HL-60 (cell line): ENCODE measurements at places on chromosomes 7 and 10.

- DNase-seq = no peak
Measured at GRCh38 chr7:139734395-139734794, 43.4 kb downstream of the HIPK2 start.

DNA sequence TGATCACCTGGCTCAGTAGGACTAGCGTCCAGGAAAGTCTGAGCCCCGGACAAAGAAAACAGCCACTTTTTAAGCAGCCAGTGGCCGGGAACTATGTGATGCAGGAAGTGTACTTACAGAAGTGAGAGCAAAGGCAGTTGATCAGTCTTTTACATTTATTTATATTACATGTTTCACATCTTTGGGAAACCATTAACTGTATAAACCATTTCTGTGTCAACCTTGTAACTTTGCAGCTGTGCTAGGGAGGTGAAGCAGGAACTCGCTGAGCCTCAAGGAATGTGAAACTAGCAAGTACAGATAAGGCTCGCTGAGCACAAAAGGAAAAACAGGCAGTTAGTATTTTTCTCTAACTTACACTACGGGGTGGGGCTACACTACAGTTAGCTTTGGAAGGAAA lies 39.9 kb upstream of the HECW1 start:
- no peak for DNase-seq

DNA sequence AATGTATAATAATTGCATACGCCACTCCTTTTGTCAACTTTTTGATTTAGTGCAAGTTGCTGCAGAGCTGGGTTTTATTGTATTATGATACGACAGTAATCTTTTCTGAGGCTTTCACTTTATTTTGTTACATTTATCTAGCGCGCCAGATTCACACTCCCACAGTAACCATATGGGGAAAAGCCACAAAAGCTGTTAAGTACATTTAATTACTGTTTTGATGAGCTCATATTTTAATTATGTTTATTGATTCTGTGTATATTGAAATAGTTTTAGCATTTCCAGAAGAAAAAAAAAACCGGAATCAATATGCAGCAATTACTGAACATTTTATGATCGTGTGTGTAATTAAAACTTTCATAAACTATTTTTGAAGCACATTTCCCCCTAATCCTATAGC lies 118.5 kb downstream of the RAB11FIP2 start:
- no peak for DNase-seq

DNA sequence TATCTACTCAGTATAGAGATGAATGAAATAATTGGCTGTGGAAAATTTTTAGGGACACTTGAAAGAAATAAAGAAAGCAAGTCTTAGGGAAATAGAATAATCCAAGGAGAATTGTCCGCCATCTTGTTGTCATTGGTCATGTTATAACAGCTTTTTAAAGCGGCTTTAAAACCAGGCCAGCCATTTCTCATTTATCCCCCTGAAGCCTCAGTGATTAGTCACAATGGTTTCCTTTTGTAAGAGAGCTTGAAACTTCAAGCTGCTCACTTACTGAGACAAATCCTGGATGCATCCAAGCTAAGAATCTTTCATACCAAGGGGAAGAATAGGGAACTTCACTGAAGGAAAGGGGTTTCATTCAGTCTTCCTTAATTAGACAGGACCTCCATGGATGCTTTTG lies 67.9 kb downstream of the SGCE start:
- DNase-seq = no peak

DNA sequence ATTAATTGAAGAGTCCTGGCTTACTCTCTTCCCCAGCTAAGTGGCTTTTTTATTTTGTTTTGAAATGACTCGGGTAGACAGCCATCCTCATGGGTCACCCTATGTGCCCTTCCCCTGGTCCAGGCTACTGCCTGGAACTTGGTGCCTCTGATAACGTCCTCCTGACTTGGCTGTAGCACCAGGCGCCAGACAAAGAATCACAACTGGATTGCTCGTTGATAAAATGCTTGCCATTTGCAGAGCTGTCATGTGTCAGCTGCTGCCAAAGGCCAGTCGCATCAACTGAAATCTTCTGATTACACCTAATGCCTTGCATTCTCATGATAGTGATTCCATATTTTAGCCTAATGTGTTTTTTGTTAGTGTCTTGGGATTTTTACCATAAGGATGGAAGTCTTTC lies 27.4 kb upstream of the ABLIM1 start:
- DNase-seq = no peak

GRCh38 chr7:30813466-30813865 lies 42.2 kb downstream of the MINDY4 start:
- DNase-seq = no peak

DNA sequence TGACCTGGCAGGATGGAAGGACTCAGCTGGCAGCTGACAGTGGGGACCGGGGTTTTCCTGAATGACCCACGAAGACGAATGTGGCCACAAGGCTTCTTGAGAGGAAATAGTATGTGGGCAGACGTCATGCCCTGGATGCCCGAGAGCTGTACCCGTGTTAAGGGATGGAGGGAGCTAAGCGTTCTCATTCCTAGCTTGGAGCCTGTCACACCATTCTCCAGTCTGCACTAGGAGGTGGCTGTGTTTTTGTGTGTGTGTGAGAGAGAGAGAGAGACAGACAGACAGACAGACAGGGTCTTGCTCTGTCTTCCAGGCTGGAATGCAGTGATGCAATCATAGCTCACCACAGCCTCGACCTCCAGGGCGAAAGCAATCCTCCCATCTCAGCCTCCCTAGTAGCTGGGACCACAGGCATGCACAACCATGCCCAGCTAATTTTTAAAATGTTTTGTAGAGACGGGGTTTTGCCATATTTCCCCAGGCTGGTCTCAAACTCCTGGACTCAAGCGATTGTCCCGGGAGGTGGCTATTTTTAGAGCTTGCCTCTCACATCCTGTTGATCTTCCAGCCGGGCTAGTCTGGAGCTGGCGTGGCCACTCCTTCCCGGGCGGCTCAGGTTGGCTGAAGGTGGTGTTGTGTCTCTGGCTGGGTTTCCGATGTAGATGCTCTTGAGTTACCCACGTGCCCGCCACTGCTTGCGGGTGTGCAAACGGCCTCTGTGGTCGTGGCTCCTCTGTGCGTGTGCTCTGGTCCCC lies 2.1 kb downstream of the AMZ1 start:
- no peak for DNase-seq

GRCh38 chr10:92153-92552 lies 43.1 kb upstream of the TUBB8 start:
- DNase-seq = no peak

DNA sequence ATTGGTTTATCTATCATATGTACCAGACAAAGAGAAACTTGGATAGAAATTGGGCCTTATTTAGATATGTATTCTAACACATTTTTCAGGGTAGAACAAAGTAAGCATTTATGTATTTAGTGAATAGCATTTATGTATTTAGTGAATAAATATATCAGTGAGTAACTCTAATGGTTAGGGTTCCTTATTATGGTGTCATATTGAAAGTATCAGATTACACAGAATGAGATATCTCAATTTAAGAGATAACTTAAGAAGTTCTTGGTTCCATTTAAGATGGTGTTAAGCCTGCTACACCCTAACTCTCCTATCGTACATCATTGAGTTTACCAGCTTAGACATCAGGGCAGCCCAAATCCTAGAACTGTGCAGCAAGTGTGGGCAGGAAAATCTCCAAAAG lies 35.9 kb upstream of the DMTF1 start:
- no peak for DNase-seq

GRCh38 chr7:68133045-68133444 lies 1136.4 kb downstream of the TYW1 start:
- DNase-seq = no peak

GRCh38 chr10:131934769-131935168 lies 34.0 kb downstream of the PPP2R2D start:
- DNase-seq = no peak

- no peak for DNase-seq
Measured at GRCh38 chr10:86218160-86218559, 148.4 kb downstream of the GRID1 start.

GRCh38 chr10:33780961-33781360 lies 446.5 kb upstream of the NRP1 start:
- DNase-seq = no peak

GRCh38 chr7:17863095-17863808 lies 77.0 kb downstream of the SNX13 start:
- no peak for DNase-seq
